IPS DF 19.7 (cell line): ENCODE measurements at places on chromosomes 1 and 21.
A peak's percentile ranks its signal among the peaks of the same experiment; 100 is the strongest.

GRCh38 chr1:64884261-64885040, 81.9 kb downstream of the JAK1 start:
- DNase-seq, result no peak

- DNase-seq, result no peak
These were observed 4.1 kb downstream of the CNN3 start for GRCh38 chr1:94922761-94923331.

GRCh38 chr1:111219557-111220286, 7.8 kb upstream of the CHI3L2 start:
- DNase-seq, result no peak

DNA sequence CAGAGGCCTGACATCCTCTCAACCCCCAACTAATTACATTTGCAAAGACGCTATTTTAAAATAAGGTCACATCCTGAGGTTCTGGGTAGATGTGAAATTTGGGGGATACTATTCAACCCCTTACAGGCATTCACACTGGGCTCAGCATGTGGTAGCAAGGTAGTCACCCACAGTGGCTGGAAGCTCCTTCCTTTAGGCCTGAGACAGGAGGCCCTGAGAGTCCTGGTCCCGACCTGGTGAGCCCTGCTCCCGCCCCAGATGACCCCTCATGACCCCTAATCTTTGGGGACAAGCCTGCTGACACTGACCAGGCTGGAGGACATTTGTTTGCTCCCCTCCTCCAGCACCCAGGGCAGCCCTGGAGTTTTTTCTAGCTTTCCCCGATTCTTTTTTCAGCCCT, 225.9 kb downstream of the DYRK1A start:
- DNase-seq, result peak; percentile 63

DNA sequence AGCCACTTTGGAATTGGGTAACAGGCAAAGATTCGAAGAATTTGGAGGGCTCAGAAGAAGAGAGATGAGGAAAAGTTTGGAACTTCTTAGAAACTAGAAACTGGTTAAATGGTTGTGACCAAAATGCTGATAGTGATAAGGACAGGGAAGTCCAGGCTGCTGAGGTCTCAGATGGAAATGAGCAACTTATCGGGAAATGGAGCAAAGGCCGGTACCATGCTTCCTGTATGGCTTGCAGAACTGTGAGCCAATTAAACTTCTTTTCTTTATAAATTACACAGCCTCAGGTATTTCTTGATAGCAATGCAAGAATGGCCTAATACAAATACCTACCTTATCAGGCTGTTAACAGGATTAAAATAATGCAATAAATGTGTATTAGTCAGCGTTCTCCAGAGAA, 9.4 kb upstream of the TLR5 start:
- DNase-seq, result no peak

DNA sequence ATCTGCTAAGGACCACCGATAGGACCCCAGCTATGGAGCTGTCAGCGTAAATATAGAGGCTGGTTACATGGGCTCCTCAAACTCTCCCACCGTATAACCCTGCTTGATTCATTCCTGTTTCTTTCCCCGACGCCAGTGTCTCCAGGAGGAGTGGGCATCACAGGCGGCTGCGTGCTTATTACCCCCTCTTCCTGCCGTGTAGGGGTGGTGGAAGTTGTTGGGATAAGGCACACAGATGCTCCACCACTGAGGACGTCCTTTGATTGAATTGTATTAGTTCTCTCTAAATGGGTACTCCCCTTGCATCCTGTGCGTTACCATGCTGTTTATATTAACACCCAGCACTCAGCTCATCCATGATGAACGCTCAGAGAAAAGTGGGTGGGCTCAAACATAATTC, 104.6 kb downstream of the ZBTB18 start:
- DNase-seq, result no peak

DNA sequence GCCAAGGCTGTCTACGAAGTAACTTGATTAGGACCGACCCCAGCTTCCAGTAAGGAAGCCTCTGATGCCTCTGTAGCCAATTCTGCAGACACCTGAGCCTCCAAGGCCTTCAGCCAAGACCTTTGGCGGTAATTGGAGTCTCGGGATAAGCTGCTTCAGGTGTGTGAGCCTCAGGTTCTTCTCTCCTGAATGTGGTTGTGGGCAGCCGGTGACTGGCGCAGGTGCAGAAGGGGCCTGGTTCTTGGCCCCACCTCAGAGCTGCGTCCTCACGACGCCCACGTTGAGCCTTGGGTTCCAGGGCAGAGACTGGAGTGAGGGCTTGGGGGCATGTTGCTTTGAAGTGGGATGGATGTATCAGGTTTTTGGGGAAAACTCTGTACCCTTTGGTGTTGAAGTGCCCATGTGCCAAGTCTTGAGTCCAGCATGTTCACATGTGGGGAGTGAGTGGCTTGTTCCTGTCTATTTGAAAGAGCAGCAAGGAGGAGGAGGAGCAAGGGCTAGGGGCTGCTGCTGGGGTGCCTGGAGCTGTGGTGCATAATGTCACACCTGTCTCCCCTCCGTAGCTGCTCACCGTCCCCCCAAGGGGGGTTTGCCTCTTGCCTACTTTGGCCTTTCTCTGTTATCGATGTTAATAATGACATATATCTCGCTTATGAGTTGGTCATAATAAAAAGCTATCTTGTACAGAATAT, 1.4 kb downstream of the PSEN2 start:
- no peak for DNase-seq

- DNase-seq, result no peak
These were observed 774 bp upstream of the DYRK1A start for GRCh38 chr21:37365517-37366481.

- no peak for DNase-seq
These were observed 776 bp downstream of the ITSN1 start for GRCh38 chr21:33642896-33643657.

DNA sequence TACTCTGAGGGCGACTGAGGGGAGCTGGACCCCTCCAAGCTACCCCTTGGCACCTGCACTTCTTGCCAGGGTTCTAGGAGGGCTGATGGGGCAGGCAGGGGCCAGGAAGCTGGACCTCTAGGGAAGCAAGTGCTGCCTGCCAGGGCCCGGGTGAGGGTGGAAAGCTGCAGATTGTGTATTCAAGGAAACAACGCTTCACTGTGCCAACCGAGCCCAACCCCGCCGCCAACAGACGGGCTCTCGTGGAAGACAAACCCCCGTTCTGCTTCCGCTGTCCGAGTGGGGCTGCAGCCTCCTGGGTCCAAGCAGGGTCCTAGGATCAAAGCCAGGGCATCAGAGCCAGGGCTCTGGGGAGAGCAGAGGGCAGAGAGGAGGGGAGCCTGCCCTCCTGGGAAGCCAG, 3.2 kb downstream of the EFHD2 start:
- DNase-seq, result no peak

DNA sequence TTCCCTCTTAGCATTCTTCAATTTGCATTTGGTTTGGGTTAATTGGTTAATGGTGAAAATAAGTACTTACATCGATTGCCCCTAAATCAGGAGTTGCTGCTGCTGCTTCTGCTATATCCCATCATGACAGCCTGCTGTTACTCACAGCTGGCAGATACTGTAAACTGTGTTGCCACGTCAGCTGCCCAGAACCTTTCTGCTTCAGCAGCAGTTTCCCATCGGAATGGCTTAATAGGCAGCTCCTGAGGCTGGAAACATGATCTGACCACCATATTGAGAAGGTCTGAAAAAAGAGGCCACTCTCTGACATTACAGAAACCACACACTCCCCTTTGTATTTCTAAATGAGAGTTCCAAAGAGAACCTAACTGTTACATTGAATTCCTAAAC, 14.3 kb upstream of the SEC16B start:
- DNase-seq, result peak; percentile 23

DNA sequence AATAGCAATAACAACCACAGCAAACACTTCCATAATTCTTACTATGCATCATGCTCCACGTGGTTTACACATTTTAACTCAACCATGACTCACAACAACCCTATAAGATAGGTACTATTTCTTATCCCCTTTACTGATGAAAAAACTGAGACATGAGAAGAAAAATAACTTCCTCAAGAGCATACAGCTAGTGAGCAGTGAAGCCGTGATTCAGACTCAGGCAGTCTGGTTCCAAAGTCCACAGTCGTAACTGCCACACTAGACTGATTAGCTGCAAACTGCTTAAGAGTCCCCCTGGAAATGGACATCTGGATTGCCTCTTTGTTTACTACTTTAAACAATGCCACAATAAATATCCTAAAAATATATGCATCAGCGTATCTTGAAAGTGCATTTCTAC, 55.7 kb downstream of the PLD5 start:
- DNase-seq, result no peak

DNA sequence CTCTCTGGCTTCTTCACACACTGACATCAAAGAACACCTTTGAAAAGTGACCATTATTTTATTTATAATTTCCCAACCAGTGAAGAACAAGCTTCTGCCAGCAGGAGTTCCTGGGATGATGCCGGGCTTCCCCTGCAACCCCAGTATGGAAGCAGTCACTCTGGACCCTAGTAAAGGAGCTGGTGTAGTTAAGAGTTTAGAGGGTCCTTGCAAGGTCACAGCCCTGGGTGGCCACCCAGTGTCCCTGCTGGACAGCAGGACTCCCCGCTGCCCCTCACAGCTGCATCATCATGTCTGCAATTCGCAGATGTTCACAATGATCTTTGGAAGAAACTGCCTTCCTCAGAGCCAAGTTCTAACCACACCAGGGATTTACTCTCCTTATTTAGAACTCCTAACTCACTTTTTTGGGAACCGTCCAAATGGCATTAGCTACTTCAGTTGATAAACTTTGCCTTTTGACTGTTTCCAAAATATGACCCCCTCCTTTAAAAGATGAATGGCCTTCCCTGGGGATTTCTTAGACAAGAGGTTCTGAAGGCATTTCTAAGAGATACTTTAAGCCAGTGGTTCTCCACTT, 90.6 kb downstream of the HIVEP3 start:
- DNase-seq, result no peak

DNA sequence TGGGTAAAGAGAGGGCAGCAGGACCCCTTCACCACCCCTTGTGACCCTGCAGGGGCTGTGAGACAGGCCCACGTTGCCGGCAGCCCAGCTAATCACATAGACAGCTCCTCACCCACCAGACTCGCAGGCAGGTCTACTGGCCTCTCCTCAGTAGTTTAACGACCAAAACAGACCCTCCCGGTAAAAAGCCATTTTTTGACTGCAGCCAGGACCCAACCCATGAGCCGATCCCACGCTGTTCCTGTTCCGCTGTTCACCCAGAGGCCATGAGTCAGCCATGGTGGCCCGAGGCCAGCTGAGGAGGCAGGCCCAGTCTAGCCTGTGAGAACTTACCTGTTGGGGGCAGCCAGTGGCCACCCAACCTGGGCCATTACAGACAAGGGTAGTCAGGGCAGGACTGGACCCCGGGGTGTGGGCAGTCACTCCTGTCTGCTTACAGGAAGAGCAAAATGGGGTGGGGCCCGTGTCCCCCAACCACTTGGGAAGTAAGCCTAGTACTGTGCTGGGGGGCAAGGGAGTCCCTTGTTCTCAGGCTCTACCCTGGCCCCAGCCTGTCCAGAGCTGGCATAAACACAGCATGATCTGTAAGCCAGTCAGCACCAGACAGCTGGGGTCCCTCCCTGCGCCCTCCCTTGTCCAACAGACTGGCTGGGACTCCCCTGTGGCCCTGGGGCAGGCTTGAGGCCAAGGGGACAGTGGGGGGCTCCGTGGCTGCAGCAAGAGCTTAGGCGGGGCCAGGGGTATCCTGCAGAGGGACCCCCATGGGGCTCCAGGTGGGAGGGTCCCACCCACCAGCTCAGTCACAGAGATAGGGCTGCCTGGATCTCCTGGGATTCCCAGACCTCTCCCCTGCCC, 61.9 kb downstream of the WNT9A start:
- DNase-seq, result no peak
